ENCODE measurements at places on chromosomes 6 and 20.

DNA sequence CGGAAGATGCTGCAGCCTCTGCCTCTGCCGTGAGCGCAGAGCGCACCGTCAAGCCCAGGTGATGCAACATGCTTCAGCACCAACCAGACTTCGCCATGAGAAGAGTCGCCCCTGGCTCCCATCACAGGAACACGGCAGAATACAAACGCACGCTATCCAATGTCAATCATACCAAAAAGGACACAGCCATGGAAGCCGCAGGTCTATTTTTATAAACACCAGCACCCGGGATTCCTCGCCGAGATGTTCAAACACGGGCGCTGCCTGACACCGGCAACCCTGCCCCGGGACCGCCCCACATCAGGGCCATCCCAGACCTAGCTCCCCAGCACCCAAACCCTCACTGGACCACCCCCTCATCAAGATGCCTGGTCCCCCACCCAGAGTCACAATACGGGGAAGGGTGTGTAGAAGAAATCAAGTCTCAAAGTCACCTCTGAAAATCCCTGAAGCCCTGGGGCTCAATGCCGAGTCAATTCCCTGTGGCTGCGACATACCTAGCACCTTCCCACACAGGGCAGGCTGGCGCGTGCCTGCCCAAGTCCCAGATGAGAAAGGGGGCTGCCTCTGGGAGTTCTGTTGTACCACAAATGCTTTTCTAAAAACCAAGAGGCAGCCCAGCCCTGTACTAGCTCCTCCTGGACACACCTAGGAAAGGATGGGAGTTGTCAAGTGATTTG, 17.9 kb downstream of the TAF4 start:
- no peak for DNase-seq

DNA sequence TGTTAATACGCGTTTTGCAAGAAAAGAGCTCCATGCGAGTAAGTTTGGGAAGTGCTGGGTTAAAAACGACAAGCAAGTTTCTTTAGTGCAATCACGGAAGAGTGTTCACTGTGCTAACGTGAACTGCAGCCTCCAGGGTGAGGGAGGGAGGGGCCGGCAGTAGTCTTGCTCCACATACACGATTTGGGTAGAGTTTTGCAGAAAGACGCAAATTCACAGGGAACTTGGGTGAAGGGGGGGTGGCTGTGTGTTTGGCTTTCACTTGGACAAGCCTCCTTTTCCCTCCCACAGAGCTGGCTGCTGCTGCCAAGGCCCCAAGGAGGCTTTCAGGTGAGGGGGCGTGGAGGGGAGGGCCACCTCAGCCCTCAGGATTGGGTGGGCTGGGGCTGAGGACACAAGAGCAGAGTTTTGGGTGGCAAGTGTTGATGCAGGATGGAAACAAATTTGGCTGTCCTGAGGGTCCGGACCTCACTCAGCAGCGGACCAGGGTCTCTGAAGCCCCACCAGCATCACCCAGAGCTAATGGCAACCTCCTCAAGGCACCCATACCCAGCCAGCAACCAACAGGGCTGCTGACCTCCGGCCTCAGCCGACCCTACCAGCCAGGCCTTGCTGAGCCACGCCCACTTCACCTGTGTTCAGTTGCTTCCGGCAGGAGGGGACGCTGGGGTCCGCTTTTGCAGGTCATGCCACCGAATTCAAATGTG, 204.5 kb downstream of the ERMARD start:
- no peak for DNase-seq

GRCh38 chr20:63011798-63012197, 5.0 kb upstream of the BHLHE23 start:
- no peak for DNase-seq

- DNase-seq: no peak
Measured at GRCh38 chr20:60381643-60382400, 423.6 kb downstream of the CDH26 start.

GRCh38 chr6:139248911-139249310, 42.9 kb downstream of the TXLNB start:
- DNase-seq: no peak

- no peak for DNase-seq
Measured at GRCh38 chr6:132115714-132116366, 164.7 kb upstream of the CCN2 start.

GRCh38 chr6:154508573-154509375, 1.7 kb downstream of the CNKSR3 start:
- no peak for DNase-seq

DNA sequence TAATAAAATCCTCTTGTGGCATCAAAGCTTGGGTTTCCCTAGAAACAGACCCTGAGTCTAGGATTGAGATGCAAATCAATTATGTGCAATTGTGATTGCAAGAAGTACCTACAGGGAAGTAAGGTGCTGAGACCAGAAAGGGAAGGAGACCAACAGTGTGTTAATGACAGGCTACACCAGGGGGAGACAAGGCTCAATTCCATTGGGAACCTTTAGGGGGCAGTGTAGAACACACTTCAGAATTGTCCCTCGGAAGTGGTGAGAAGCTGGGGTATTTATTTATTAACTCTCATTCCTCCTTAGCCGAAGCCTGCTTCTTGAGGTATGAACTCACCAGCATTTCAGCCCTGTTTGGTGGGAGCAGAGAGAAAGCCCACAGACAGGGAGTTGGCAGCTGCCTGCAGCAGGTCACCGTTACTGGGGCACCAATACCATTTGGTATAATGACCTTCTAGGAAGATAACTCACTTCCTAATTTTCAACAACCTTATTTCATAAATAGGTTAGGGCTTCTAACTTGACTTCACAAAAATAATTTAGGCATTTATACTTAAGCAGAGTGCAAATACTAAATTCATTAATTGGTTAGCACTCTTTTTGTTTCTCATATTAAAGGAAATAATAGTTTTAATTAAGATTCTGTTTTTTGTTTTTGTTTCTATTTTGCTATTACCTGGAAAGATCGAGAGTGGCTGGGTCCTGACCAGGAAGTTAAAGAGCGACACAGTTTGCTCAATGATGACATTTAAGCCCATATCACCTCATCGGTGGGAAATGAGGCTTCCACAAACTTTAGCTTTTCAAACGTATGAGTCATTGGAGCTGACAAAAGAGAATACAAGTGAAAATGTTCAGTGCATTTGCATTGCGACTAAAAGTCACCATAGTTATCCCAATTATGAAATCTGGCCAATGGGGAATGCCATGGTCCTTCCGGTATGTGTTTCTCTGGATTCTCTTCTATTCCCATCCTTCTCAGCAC, 94.8 kb downstream of the BTBD3 start:
- peak; percentile 43 for DNase-seq

DNA sequence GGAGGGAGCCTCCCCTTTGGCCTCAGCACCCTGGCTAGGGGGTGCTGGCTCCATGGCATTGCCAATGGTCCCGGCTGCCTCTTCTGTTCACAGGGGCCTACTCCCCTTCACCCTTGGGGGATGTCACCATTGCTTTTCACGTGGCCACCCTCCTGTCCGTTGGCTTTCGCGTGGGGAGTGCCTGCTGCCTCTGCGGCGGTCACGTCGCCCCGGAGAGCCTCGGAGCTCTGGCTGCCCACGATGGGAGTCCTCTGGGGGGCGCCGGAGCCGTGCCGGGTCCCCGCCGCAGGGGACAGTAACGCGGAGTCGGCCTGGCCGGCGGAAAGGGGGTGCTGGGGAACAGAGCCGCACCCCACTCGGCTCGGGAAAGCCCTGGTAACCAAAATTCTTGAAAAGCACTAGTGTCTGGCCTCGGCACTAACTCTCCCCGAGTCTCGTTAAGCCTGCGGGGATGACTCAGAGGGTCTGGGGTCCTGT, 661 bp upstream of the HEBP2 start:
- DNase-seq: peak; percentile 19

- DNase-seq: no peak
Measured at GRCh38 chr20:62052842-62053464, 12.7 kb downstream of the TAF4 start.

- no peak for DNase-seq
Measured at GRCh38 chr20:34621036-34621343, 55.9 kb downstream of the PIGU start.

- no peak for DNase-seq
Measured at GRCh38 chr20:10798811-10799210, 125.0 kb upstream of the JAG1 start.

DNA sequence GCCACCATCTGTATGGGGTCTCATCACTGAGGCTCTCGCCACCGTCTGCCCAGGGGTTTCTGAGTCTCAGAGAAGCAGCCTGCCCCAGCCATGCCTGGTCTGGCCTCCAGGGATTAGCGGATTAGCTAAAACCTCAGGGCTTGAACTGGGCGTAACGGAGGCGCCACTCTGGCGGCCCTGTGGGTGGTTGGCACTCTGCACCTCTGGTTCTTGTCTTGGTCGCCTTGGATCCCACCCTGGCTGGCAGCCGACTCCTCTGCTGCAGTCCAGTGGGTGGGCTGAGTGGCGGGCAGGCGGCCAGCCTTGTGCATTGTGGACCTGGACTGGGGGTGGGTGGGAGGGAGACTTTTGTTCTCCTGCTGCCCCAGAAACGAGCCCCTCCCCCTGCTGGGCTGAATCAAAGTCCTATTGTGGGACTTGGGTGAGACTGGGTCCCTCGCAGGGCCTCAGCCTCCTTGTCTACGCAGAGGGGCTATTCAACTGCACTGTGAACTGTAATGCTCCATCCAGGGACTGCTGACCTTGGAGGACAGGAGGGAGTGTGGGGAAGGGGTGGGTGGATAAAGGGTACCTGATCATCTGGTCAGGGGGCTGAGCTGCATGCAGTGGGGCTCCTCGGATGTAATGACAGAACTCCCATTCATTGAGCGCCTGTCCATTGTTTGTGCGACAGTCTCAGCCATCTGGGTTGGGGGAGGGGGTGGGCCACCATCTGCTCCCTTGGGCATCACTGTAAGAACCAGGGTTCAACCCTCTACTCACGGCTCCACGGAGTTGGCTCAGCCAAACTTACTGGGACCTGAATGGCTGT, 23.9 kb downstream of the SUN5 start:
- no peak for DNase-seq

- no peak for DNase-seq
Measured at GRCh38 chr20:4026093-4026601, 10.8 kb upstream of the RNF24 start.

- no peak for DNase-seq
Measured at GRCh38 chr6:10531942-10532341, 10.8 kb downstream of the GCNT2 start.

DNA sequence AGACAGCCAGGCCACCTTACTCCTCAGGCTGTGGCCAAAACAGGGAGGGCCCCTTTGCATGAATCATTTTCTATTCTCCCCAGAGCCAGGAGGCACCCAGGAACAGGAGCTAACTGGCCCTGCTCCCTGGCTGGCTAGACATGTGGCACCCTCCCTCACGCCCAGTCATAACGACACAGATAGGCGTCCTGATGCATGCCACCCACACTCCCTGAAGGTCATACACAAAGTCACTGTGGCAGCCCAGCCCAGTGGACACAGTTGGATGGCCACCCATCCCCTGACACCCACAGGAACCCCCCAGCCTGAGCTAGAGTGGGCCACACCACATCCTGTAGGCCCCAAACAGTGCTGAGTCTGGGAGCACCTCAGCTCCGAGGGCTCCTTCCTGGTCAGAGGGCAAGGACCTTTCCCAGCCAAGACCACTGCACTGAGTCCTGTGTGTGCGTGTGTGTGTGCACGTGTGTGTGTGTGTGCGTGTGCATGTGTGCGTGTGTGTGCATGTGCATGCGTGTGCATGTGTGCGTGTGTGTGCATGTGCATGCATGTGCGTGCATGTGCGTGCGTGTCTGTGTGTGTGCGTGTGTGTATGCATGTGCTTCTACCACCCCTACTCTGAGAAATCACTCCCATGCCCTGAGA, 21.6 kb downstream of the TFEB start:
- DNase-seq: peak; percentile 88

DNA sequence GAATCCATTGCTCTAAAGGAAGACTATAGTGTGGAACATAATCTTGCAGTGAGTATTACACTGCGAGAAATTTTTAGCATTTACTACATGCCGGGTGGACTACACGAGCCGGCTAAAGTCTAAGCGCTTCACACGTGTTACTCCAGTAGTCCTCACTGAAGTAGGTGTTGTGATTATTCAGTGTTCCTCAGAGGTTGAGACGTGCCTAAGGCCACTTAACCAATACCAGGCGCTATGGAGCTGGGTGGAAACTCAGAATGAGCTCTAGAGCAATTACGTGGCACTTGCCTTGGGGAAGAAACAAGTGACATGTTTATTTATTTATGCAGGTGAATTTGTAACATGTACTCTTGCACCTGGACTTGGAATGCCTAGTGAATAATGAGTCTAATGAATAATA, 46.4 kb downstream of the SASH1 start:
- no peak for DNase-seq

DNA sequence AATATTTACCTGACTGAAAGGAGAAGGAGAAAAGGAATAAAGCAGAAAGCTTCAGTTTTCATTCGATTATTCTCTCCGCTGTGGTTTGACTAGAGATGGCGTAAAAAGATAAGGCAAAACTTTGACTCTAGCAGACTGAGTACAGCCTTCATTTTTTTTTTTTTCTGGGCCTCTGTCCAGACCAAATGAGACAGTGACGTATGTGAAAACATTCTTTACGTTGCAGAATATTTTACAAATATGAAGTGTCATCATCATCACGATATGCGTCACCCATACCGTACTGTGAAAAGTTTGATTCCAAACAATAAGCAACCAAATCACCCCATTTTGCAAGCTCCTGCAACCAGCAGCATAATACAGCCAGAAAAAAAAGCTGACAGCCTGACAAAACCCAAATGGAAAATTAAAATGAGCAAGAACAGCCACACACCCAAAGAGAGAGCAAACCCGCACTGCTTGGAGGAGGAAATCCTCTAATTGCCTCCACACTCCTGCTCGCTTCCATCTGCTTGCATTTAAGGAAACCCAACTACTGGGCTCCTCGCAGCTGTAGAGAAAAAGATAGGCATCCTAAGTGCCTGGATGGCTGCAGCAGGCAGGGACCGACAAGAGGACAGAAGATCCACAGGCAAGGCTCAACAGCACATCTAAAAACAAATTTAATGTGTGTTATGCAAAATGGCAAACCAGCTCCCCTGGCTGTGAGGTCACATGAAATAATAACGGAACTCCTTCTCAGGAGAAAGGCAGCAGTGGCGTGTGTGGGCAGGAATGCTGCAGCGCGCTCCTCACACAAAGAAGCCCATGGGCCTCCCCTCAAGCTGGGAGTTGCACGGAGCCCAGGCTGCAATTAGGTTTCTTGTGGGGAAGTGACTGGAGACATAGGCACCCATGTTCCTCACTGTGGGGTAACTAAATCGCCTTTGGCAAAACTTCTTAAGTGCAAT, 113.1 kb downstream of the FYN start:
- DNase-seq: no peak

- no peak for DNase-seq
Measured at GRCh38 chr6:154522576-154522975, 12.1 kb upstream of the CNKSR3 start.

- DNase-seq: no peak
Measured at GRCh38 chr6:297571-298232, 5.4 kb downstream of the DUSP22 start.
